Right ventricle myocardium superior (tissue), 1 donor: ENCODE measurements at places on chromosomes 7 and 10.

DNA sequence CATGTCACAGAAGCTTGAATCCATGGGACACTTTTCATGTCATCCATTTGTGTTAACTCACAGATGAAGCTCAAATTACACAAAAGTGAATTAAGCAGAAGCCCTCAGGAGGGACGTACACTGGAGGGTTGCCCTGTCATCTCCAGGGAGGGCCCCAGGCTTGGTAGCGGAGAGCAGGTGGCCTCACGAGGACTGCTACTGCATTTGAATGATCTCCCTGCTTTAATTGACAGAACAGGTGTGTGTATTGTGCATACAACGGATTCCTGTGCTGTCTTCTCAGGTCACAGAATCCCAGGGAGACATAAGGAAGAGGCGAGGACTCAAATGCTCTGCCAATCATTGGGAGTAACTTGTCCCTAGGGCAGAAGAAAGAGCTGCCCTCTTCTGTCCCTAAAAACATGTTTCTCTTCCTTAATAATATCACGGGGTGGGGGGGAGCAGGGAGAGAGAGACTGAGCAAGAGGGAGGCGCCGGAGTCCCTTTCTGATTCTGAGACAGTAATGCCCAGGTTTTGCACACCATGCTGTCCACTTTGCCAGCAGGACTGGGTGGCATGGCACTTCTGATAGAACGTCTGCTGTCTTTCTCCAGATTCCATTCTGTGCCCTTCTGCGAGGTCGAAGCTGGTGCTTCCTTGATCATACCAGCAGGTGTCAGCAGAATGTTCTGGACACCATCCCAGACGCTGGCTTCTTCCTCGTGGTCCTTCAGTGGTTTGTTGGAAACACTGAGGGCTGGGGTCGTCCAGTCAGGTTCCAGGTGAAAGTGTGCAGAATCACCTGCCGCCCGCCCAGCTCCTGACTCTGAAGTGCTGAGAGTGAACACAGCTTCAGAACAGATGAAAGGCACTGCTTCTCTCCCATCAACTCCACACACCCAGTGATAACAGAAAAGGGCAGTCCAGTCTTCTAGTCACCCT is 26.2 kb upstream of the RASGEF1A start:
- DNase-seq = peak; percentile 56

DNA sequence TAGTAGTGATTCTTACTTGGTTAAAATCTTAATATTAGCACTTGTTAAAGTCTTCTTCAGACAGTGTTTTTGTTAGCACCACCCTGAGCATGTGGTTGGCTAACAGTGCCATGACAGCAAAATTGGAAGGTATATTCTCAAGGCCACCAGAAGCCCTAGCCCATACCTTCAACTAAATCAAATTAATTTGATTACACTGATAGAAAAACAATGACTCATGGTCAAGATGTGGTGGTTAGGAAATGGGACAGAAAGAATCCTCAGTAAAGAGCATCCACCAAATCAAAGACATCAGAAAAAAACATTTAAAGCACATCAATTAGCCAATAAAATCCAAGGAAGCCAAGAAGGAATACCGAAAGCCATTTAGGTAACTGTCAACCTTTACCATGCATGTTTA is 75.5 kb downstream of the PIP4K2A start:
- no peak for DNase-seq

- DNase-seq = no peak
Observed at GRCh38 chr7:37901890-37902524, 14.6 kb downstream of the SFRP4 start.

DNA sequence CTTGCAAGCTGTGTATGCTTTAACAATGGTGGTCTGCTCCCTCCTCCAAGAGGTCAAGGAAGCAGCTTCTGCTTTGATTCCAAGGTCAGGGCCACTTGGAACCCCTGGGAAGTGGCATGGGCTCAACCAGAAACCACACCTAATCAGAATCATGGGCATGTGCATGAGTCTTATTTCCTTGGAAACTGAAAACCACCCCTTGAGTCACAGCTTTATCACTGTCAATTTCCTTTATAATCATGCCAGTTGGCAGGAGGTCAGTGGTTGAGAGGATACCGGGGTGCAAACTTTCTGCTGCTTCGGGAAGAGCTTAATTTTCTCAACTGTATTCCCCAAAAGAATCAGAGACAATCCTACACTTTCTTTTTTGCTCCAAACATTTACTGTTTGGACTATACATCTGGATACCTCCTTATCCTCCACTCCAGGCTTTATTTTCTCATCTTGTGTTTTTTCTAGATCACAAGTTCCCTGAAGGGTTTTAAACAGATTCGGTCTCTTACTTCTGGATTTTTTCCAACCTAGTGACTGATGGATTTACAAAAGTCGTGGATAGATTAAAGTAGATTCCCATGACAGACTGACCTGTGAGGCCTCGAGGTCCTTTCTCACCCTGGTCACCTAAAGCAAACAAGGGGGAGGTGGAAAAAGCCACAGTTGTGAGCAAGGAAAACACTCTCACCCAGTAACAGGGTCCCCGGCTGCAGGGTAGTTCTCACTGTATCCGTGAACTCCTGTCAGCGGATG is 36.0 kb downstream of the COL17A1 start:
- no peak for DNase-seq

- no peak for DNase-seq
Observed at GRCh38 chr10:4186849-4187540, 402.0 kb upstream of the KLF6 start.

DNA sequence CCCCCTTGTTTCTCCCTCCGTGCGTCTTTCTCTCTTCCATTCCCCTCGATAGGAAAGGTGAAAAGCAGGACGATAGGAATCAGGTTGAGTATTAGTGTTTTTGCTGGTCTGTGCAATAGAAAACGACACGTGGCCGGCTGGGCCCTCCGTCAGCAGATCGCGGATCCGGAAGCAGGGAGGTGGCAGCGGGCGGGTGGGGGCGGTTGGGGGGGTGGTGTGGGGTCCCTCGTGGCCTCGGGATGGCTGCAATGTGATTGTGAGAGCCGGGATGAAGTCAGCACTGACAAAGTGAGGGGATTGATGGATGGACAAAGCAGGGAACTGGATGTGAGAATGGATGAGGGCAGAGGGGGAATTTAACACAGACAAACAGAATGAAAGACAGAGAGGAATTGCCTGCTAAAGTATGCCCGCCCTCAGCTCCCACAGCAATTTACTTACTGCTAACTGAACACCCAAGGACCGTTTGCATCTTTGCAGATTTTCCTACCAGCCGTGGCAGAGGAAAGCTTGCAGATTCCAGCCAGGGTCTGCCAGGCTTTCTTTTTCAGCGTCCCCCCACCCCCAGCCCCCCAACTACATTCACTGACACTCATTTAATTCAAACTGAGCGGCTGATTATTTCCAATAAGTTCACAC is 280.9 kb downstream of the LRMDA start:
- DNase-seq = no peak

GRCh38 chr7:148264933-148265557 is 325.5 kb upstream of the C7orf33 start:
- DNase-seq = no peak

DNA sequence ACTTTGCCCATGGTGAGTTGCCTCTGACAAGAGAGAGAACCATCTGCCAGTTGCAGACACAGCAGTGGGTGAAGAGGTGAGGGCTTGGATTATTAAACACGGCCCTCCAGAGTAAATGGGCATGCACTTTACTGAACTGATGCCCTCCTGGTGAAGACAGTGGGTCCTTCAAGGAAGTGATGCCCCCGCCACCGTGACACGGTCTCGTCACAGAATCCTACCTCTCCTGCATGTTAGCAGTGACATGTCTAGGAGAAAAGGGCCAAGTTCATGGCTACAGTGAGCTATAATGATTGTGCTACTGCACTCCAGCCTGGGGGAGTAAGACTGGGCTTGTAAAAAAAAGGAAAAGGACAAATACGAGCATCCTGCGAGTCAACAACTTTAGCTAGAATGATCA is 2.4 kb downstream of the BNIP3 start:
- DNase-seq = no peak

DNA sequence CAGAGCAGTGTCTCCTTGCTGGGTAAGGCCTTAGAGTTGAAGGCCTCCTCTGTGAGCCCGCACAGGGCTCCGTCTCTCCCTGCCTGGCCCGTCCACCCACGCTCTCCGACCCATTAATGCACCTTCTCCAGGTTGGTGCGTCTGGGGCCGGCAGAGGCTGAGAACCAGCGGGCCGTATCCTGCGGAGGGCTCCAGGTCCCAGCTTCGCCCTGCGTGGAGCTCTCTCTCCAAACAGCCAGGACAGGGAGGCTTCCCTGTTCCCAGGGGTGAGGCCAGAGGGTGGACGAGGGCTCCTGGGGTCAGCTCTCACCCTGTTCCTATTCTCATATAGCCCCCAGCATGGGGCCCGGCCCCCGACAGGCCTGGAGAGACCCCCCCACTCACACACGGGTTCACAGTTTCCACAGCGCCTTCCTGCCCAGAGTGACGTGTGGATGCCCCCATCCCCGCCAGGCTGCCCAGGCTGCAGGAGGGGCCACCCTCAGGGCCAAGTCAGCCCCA is 34.6 kb downstream of the GET4 start:
- no peak for DNase-seq

- no peak for DNase-seq
Observed at GRCh38 chr7:126426652-126427051, 826.1 kb downstream of the GRM8 start.

GRCh38 chr7:84258628-84259027 is 64.0 kb upstream of the SEMA3A start:
- DNase-seq = no peak

DNA sequence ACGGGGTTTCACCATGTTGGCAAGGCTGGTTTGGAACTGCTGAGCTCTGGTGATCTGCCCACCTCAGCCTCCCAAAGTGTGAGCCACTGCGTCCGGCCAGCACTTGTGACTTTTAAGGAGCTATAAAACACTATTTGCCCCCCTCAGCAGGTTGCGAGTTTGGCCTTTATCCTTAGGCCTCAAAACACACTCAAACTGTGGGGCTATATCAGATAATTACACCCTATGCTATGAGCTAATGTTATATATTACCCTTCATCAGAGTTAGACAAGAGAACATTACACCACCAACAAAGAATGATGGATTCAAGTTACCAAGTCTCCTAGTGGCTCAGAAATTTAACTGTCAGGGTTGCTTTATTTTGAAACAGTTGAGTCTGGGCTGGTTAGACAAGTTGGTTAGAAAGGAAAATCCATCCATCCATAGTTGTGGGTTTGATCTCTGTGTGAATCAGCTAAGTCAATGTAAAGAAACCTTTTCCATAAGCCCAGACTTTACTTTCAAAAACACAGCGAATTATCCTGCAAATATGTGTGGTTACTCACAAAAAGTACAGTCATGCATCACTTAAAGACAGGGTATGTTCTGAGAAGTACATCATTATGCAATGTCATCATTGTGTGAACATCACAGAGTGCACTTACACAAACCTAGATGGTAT is 115.8 kb downstream of the SEMA3D start:
- no peak for DNase-seq
